A549 treated with dexamethasone at 1 μM for 4 hours (cell line): ENCODE measurements at places on chromosomes 5 and 9. TPM values are rescaled to one million over a fixed set of nuclear protein-coding genes. Genes with fewer than 3 reads are reported as not detected.

MAMDC4 gene
- total RNA-seq = 1.3 to 4.3 TPM (median 3.4 TPM) in 5 replicates

RASGRF2 gene
- total RNA-seq = 1.1 to 1.5 TPM (median 1.4 TPM) in 5 replicates

PDE6A gene
- total RNA-seq = 0.20 to 0.32 TPM (median 0.30 TPM) in 5 replicates

CD14 gene
- total RNA-seq = 2.6 to 3.4 TPM (median 3.0 TPM) in 5 replicates

OTP gene
- 0.08 to 0.12 TPM (median 0.11 TPM) in 5 replicates for total RNA-seq

SLC28A3 gene
- 0.02 TPM in 1 of 5 replicates, not detected in the others for total RNA-seq

TXNDC8 gene
- total RNA-seq = not detected in 5 replicates

CCL21 gene
- total RNA-seq = not detected in 5 replicates

CCDC180 gene
- total RNA-seq = 0.48 to 0.73 TPM (median 0.62 TPM) in 5 replicates
